ENCODE measurements at places on chromosomes 7 and 10. TPM values are rescaled to one million over a fixed set of nuclear protein-coding genes. Genes with fewer than 3 reads are reported as not detected.

SPACDR gene
- 1.2 TPM for total RNA-seq

PRPS1L1 gene
- total RNA-seq, result not detected

GRCh38 chr10:23155169-23155568 is 36.9 kb upstream of the PTF1A start:
- no peak for DNase-seq

DNA sequence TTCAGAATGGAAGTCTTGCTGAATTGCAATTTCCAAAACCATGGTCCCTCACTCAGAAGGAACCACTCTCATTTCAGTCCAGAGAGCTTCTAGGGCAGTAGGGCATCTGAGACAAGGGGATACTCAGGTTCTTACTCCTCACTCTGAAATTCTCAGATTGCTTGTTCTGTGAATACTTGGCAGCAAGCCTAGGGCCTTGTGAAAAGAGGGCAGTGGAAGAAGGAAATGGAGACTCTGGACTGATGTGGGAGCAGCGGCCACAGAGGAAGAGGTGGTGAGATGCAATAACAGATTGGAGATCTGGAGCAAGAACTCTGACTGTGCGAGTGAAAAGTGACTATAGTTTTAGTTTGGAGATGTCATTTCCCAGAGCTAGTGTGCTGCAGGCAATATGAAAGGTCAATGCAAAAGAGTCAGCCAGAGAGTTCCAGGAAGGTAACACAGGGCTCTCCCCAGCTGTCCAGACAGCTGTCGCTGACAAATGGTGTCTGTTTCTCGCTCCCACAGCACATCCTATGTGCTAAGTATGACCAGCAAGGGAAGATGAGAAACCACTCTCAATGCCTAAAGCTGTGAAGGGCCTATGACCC is 291.6 kb upstream of the KIAA1217 start:
- DNase-seq, result no peak

DNA sequence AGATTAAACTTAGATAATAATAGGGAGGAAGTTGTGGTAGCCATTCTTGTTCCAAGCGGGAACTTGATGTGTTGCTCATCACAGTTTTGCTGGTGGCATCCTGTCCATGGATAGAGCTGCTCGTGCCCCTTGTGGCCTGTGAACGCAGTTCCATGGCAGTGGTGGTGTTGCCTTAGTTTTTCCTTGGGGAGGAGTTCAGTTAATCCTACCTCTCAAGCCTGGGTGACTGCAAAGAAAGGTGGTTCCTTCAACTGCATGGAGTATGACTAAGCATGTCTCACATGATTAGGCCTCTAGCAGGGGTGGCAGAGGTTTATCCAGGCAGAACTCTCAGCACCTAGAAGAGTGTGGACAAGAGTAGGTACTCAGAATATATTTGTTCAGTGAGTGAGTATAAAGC is 99.7 kb downstream of the MAPK8 start:
- no peak for DNase-seq

GRCh38 chr7:54827734-54828133 is 68.7 kb upstream of the SEC61G start:
- DNase-seq, result no peak

DNA sequence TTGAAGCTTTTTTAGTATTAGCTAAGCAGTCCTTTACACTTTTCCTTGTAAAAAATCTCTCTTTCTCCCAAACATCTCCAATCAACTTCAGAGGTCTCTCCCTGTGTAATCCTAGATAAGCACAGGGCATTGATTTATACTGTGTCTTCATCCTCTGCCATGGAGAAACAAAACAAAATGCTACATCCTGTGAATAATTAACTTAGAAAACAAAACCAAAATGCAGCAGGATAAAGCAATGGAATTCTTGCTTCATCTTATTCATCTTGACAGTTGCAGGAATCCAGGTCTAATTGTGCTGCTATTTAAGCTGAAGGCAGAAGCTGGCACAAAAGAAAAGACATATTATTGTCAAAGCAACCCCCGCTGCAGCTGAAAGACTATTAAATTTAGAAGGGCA is 641.5 kb upstream of the SORCS1 start:
- no peak for DNase-seq
